ENCODE measurements at places on chromosomes 5 and 9. TPM values are rescaled to one million over a fixed set of nuclear protein-coding genes. Genes with fewer than 3 reads are reported as not detected.

DIPK1B gene
- total RNA-seq, result 23.2 TPM

IFNA16 gene
- not detected for total RNA-seq

GRCh38 chr5:181261320-181262049 lies 542 bp upstream of the TRIM52 start:
- H3K36me3 ChIP-seq, result peaks cover 10% of the 10 kb centered on the region
- H3K27ac ChIP-seq, result peak overlapping the region; percentile 96
- H3K27me3 ChIP-seq, result no peaks in the 10 kb centered on the region
- H3K4me1 ChIP-seq, result peaks cover 12% of the 10 kb centered on the region
- peak overlapping the region; percentile 86 for H3K4me3 ChIP-seq

DNA sequence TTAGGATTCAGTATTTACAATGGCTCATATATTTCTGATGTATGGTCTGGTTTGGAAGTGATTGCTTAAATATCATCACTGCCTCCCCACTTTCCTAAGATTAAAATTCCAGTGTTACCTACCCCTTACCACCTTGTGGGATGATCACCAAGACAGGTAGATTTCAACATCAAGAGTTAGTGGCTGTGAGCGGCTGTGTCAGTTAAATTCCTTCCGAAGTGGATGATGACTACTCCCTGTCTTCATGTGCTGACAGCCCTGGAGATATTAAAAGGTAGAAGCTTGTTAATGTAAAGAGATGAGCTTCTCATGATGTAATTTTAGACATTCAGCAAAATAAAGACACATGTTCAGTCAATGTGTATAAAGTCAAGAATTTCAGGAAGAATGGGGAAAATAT lies 4.2 kb downstream of the ITGA2 start:
- no peaks in the 10 kb centered on the region for H3K27me3 ChIP-seq

DNA sequence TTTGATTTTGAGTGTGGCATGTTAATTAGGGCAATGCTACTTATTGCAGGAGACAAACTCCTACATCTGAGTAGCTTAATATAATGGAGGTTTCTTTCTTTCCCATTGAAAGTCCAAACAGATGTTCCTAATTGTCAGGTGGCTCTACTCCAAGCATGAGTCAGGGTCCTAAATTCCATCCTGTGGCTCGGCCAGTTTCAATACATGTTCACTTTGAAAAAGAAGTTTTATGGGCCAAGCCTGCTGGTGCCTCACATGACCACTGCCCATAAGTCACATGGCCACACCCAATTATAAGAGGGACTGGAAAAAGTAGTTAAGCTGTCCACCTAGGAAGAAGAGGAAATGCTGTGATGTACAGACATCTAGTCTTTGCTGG lies 170.4 kb downstream of the ARRDC3 start:
- peak overlapping the region; percentile 15 for H3K4me3 ChIP-seq
- H3K27me3 ChIP-seq, result no peaks in the 10 kb centered on the region

NMUR2 gene
- not detected for total RNA-seq

ANKDD1B gene
- total RNA-seq, result 0.41 TPM

- H3K4me3 ChIP-seq, result no peak overlapping the region
- no peaks in the 10 kb centered on the region for H3K27me3 ChIP-seq
- H3K4me1 ChIP-seq, result peaks cover 8% of the 10 kb centered on the region
- H3K27ac ChIP-seq, result peak overlapping the region; percentile 43
- H3K36me3 ChIP-seq, result no peaks in the 10 kb centered on the region
- DNase-seq, result peak; percentile 89
These were observed 159.8 kb upstream of the KLF9 start for GRCh38 chr9:70574151-70574837.

- H3K36me3 ChIP-seq, result no peaks in the 10 kb centered on the region
- H3K4me1 ChIP-seq, result peaks cover 45% of the 10 kb centered on the region
- H3K27ac ChIP-seq, result peak overlapping the region; percentile 70
- peak; percentile 68 for DNase-seq
- no peak overlapping the region for H3K4me3 ChIP-seq
These were observed 175.2 kb upstream of the NREP start for GRCh38 chr5:111932199-111932598.

ERBIN gene
- total RNA-seq, result 80.8 TPM

PCDHA3 gene
- total RNA-seq, result 1.1 TPM

- H3K27me3 ChIP-seq, result peaks cover 2% of the 10 kb centered on the region
- peak; percentile 80 for DNase-seq
- H3K4me3 ChIP-seq, result no peak overlapping the region
These were observed 289.4 kb downstream of the EFNA5 start for GRCh38 chr5:107381189-107381856.

CMYA5 gene
- 1.5 TPM for total RNA-seq

GRCh38 chr9:23747088-23748075 lies 78.7 kb downstream of the ELAVL2 start:
- H3K36me3 ChIP-seq, result no peaks in the 10 kb centered on the region
- H3K27ac ChIP-seq, result no peak overlapping the region
- no peak overlapping the region for H3K4me3 ChIP-seq
- no peaks in the 10 kb centered on the region for H3K27me3 ChIP-seq

GRCh38 chr9:89046832-89047231 lies 55.6 kb downstream of the S1PR3 start:
- peak; percentile 60 for DNase-seq
- H3K4me3 ChIP-seq, result no peak overlapping the region
- no peaks in the 10 kb centered on the region for H3K4me1 ChIP-seq
- no peaks in the 10 kb centered on the region for H3K27me3 ChIP-seq

C5orf46 gene
- total RNA-seq, result 32.3 TPM

Data from astrocyte (in vitro differentiated cells and primary cell).